Activated CD8-positive, alpha-beta T cell treated with anti-CD3 and anti-CD28 coated beads, Interleukin-2, amount 10 ng/mL, durations not matched to agents 7 days and 5 days (primary cell): ENCODE measurements at places on chromosomes 12 and 14.
A peak's percentile ranks its signal among the peaks of the same experiment; 100 is the strongest.

DNA sequence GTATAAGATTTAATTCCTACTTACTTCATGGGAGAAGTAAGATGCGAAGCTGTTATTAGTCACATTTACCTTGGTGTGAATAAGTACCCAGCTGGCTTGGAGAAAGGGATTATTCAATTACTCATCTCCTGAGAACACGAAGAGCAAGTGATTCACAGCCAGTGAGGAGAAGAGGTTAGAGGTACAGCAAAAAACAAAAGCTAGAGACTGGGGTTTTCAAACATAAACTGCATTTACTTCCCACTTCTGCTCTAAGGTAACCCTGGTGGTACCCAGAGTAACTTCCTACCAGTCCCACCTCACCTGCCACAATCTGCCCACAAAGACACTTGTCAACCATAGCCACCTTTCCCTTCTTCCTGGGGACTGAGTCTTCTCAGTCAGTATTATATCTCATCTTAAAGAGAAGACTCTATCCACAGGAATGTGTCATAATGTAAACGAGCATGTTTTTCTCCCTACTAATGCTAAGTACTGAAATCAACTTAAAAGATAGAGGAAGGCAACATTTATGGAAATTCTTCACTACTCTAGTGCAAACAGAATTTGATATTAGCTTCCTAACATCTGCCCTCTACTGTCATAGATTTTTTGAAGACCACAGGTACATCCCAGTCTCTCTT is 6.0 kb upstream of the IL22 start:
- peak; percentile 63 for DNase-seq

GRCh38 chr14:51922624-51923023 is 62.2 kb downstream of the GNG2 start:
- no peak for DNase-seq

GRCh38 chr12:45242180-45242579 is 26.3 kb downstream of the ANO6 start:
- DNase-seq, result no peak

- DNase-seq, result no peak
Measured at GRCh38 chr12:90995010-90995409, 9.8 kb downstream of the EPYC start.

DNA sequence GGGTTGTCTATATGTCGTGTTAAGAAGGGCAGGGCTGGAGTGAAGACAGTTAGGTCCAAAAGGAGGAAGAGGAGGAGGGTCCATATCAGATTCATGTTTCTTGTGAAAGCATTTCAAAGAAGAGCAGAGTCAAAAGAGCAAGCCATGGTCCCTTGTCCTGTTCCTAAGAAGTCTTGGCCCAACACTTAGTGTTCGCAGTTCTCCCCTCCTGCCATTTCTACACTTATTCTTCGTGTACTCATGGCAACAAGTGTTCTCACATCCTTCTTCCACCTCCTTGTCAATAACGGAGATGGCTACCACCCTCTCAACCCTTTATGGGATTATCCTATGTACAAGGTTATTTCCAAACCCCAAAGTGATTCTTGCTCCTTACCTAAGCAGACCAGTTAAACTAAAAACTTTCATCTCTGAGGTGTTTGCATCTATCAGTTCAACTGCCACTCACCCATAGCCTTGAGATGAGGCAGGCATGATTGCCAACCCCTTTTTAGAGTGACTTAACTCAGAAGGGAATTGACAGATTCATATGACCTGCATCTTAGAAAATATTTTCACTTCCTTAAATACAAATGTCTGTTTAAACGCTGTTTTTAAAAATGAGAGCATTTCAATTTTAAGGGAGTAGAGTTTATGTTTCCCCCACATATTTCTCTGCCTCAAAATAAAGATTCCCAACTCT is 19.8 kb upstream of the RNASE2 start:
- DNase-seq, result no peak

DNA sequence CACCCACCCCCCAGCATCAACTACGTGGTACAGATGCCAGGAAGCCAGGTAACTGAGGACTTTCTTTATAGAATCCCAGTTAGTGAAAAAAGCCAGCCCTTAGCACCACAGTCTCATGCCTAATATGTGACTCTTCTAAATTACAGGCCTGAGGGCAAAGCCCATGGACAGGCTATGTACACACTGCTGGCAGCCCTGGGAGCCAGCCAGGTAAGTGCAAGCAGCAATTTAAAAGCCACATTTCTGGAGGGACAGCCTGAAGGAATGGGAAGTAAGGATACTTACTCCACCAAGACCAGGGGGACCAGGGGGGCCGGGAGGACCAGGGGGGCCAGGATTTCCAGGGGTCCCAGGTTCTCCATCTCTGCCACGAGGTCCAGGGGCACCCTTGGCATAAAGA is 7.0 kb downstream of the COL2A1 start:
- DNase-seq, result no peak

DNA sequence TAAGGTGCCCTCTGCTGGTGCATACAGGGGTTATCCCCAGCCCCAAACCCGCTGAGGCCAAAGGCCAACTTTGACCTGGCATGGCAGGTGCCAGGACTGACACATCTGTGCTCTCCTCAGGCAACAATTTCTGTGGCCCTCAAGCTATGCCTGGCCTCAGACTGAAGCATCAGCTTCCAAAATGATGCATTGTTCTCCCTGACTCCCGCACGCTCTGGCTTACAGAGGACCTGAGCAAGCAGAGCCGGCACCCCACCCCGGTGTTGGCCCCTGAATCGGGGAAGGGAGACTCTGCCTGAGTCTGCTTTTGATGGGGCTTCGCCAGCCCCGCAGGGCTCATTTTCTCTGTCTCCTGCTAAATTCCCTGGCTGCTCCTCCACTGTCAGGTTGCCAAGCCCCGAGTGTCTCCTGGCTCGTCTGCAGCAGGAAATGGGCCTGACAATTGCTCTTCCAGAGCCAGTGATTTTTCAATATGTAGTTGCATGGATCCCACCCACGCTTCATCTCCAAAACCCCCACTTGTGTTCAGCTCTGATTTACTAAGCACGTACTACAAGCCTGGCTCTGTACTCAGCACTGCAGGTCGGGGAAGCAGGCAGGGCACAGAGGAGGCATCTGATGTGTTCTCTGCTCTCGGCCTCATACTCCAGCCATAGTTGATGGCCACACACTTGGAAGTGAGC is 126.1 kb downstream of the SLC38A6 start:
- no peak for DNase-seq

DNA sequence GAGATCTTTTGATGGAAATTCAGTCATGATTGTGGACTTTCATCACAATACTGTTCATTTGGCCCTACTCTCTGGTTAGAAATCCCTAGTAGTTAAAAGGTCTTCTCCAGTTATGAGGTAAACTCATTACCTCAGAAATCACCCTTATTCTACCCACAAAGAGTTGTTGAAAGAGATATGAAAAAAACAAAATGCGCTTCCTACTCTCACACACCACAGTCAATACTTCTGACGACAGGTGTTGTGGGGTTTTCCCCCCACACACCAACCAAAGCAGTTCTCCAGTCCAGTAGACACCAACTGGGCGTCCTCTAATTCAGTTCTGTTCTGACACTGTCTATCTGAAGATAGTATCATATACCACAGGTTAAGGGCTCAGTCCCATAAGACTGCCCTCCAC is 54.9 kb downstream of the TRMT5 start:
- DNase-seq, result no peak

GRCh38 chr12:70485704-70486103 is 119.6 kb downstream of the KCNMB4 start:
- DNase-seq, result no peak

- DNase-seq, result no peak
Measured at GRCh38 chr14:96194262-96194656, 10.4 kb upstream of the BDKRB2 start.

GRCh38 chr12:109775172-109775881 is 57.9 kb downstream of the TRPV4 start:
- peak; percentile 81 for DNase-seq

DNA sequence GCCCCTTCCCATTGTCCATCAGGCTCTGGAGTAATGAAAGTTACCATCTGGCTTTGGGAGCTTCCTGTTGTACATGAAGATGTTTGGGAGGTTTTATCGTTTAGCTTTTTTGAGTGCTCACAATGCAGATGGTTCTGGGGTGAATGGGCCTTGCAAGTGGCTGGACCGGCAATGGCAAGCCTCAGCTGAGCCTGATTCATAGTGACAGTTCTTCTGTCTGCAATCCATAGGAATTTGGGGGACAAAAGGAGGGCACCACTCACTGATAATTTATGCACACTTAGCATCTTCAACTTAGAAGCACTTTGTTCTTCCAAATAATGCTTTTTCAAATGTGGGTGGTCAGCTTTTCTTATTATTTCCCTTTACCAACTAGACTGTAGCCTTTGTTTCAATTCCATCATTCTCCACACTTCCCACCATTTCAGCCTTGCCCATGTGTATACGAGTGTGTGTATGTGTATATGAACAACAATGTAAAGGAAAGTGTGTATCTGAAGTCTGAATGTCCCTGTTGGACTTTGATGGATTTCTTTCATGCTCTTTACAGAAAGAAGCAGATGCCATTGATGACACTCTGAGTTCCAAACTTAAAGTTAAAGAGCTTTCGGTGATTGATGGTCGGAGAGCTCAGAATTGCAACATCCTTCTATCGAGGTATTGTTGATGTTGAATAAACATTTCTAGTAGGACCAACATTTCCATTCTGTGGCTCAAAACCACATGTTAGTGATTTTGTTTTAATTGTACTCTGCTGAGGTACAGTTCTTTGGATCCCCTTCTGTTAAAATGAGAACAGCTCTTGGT is 125.5 kb downstream of the GPR135 start:
- DNase-seq, result no peak

DNA sequence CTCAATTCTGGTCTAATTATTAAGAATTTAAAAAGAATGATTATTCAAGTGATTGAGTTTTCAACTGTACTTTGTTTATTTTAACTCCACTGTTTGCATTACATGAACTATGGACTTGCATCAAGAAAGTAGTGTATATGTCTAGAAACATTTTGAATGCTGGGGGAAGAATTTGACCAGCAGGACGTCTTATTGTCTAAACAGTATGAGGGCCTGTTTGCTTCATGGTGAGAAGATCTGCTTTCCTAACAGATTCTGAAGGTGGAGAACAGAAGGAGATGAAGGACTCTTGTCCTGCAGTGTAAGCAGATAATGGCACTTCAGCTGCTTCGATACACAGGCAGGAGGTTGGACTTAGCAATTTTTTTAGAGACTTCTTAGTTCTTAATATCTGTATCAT is 176.0 kb downstream of the DACT1 start:
- DNase-seq, result no peak

DNA sequence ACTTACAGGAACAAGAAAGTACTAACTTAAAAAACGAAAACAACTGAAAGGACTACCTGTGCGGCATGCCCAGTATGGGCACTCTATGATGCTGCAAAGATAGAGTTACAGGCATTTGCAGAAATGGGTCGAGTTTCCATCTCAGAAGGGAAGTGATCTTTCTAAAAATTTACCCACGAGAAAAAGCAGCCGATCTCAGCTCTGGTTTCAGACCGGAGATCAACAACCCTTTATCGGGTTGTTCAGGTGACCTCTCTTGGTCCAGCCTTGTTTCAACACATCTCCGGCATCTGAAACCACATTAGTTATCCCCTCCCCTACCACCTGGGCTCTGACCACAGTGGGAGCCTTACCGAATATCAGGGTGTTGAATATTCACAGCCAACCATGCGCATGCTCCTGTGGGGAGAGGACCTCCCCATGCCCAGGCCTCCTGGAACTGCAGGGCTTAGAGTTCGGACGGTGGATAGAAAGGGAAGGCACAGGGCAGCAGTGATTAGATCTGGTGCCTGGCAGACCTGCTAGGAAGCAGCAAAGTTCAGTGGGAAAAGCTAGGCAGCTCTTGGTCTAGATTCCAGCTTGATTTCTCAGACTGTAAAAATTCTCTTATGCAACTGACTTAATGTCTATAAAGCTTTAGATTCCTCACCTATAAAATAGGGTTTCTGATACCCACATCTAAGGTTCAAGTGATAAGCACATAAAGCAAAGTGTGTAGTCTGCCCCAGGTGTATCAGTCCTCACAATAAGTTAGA is 906.0 kb downstream of the VRK1 start:
- peak; percentile 43 for DNase-seq

- no peak for DNase-seq
Measured at GRCh38 chr12:123607756-123608155, 5.9 kb downstream of the DDX55 start.

DNA sequence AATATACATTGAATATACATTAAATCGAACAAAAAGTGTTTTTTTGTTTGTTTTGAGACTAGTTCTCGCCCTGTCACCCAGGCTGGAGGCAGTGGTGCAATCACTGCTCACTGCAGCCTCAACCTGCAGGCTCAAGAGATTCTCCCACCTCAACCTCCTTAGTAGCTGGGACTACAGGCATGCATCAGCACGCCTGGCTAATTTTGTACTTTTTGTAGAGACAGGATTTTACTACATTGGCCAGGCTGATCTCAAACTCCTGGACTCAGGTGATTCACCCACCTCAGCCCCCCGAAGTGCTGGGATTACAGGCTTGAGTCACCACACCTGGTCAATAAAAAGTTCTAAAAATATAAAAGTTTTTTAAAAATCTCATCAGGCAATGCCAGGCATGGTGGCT is 10.2 kb upstream of the RNF212B start:
- DNase-seq, result no peak

DNA sequence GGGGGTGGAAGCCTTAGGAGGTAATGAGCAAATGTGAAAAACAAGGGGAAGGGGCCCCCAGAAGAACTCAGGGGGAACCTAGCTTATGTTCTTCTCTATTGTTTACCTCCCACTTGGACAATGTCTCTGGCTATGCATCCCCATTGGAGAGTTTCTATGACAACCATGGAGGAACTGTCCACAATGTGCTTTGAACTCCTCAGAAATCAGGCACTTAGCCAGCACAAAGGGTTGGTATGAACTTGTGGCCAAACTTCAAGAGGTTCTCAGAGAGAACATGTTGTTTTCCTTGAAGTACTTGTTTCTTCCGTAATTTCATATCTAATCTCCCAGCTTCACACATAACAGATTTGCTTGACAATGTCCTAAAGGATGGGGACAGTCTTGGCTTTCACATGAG is 202.8 kb upstream of the PELI2 start:
- no peak for DNase-seq

DNA sequence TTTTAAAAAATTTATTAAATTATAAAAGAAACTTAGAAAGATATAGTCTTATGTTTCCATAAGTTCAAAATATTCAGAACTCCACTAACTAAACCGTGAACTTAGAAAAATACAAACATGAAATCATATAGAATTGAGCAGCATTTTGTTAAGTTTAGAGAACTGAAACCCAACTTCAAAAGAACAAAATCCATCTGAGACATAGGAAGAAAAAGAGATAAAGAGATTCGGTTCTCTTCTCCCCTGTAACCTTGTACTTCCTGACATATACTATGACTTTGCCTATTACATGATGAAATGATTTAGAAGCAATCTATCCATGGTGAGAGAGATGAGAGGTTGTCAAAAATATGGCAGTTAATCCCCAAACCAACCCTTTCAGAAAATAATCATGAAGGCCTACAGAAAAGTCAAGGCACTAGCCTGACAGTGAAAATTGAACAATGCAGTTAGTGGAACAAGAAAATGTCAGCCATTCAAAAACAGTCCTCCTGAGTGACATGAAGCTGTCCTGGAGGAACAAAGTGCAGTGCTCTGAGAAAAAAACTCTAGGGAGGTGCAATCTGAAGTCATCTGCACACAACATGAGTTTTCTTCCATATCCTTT is 44.0 kb downstream of the C12orf50 start:
- no peak for DNase-seq

- DNase-seq, result no peak
Measured at GRCh38 chr12:27345376-27345775, 12.7 kb downstream of the BMAL2 start.
